ENCODE measurements at places on chromosomes 12 and 14. TPM values are rescaled to one million over a fixed set of nuclear protein-coding genes. Genes with fewer than 3 reads are reported as not detected.

Gene MYO1H
- not detected for total RNA-seq

Gene RNU6-7
- not detected for total RNA-seq

Gene MGP
- total RNA-seq = 1,381 TPM

Gene ACOT6
- total RNA-seq = not detected

Gene NRIP2
- 73.4 TPM for total RNA-seq

Gene SERPINA4
- not detected for total RNA-seq

Gene ACRBP
- total RNA-seq = 1.9 TPM

Gene PTCSC3
- total RNA-seq = not detected

Gene AACS
- total RNA-seq = 19.6 TPM

Gene CMA1
- total RNA-seq = 2.3 TPM
